ENCODE measurements at places on chromosomes 5 and 9. TPM values are rescaled to one million over a fixed set of nuclear protein-coding genes. Genes with fewer than 3 reads are reported as not detected.

DNA sequence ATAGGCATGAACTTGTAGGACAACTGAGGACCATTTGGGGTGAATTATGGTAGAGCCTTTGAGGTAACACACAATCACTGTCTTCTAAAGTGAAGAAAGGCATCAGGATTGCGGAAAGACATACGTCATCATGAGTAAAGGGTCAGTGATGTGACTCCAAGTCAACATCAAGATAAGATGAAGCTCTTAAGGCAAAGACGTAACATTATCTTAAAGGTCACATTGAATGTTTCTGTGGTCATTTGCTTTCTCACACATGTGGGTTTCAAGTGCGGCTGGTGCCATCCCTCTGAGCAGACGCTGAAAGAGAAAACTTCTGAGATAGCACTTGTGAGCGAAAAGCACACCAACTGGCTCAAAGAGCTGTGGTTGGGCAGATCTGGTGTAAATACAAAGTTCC is 63.3 kb upstream of the GRAMD2B start:
- H3K4me3 ChIP-seq: no peak overlapping the region
- H3K27ac ChIP-seq: no peak overlapping the region
- H3K27me3 ChIP-seq: no peaks in the 10 kb centered on the region
- DNase-seq: no peak
- no peaks in the 10 kb centered on the region for H3K36me3 ChIP-seq

- peak; percentile 85 for DNase-seq
- no peak overlapping the region for H3K4me3 ChIP-seq
- peaks cover 7% of the 10 kb centered on the region for H3K4me1 ChIP-seq
- H3K27ac ChIP-seq: no peak overlapping the region
Observed at GRCh38 chr9:34379334-34380033, 2.8 kb upstream of the MYORG start.

- H3K27me3 ChIP-seq: no peaks in the 10 kb centered on the region
- no peak overlapping the region for H3K4me3 ChIP-seq
- H3K4me1 ChIP-seq: no peaks in the 10 kb centered on the region
- no peak for DNase-seq
- peaks cover 6% of the 10 kb centered on the region for H3K36me3 ChIP-seq
- no peak overlapping the region for H3K27ac ChIP-seq
Observed at GRCh38 chr5:171023508-171023907, 161.7 kb downstream of the RANBP17 start.

GRCh38 chr5:175129619-175130018 is 314.4 kb downstream of the DRD1 start:
- no peak overlapping the region for H3K4me3 ChIP-seq
- no peak overlapping the region for H3K27ac ChIP-seq
- DNase-seq: no peak
- H3K36me3 ChIP-seq: no peaks in the 10 kb centered on the region
- no peaks in the 10 kb centered on the region for H3K27me3 ChIP-seq
- no peaks in the 10 kb centered on the region for H3K4me1 ChIP-seq

DNA sequence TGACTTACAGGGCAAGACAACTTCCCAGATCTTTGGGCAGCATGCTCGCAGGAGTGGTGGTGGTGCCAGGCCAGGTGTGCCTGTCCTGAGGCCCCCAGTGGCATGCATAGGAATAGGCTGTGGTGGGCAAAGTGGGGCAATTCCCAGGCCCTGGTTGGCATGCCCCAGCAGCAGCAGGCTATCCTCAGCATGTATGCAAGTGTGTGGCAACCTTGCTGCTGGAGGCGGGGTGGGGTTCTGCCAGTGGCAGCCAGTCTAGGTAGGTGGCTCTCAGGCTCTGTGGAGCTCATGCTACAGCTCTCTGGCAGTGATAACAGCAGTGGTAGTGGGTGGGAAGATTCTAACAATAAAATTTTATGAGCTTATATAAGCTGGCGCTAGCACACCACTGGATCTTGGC is 27.7 kb upstream of the C6 start:
- no peak overlapping the region for H3K27ac ChIP-seq
- no peaks in the 10 kb centered on the region for H3K27me3 ChIP-seq
- no peaks in the 10 kb centered on the region for H3K4me1 ChIP-seq
- DNase-seq: no peak
- H3K36me3 ChIP-seq: no peaks in the 10 kb centered on the region

GRCh38 chr5:42592401-42593140 is 164.0 kb upstream of the CCDC152 start:
- no peaks in the 10 kb centered on the region for H3K36me3 ChIP-seq
- H3K4me1 ChIP-seq: no peaks in the 10 kb centered on the region
- no peaks in the 10 kb centered on the region for H3K27me3 ChIP-seq
- H3K27ac ChIP-seq: no peak overlapping the region

DNA sequence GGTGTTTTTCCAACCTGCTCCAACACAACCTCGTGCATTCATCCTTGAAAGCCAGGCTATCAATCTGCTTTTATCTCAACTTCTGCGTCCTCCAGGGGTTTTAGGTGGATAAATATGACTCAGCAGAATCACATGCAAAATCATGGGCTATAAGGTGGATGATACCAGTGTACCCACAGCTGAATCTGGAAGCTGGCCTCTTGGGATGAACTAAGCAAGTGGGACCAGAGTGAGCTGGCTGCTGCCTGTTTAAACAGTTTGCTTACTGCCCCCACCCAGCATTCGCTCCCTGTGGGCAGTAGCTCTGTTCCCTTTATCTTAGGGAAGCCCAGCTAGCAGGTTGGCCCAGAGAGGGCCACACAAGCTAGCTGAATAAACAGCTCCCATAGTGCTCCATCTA is 194.0 kb downstream of the CRB2 start:
- peaks cover 4% of the 10 kb centered on the region for H3K4me1 ChIP-seq
- no peak overlapping the region for H3K4me3 ChIP-seq
- DNase-seq: peak; percentile 33
- H3K27me3 ChIP-seq: no peaks in the 10 kb centered on the region
- H3K27ac ChIP-seq: no peak overlapping the region

DNA sequence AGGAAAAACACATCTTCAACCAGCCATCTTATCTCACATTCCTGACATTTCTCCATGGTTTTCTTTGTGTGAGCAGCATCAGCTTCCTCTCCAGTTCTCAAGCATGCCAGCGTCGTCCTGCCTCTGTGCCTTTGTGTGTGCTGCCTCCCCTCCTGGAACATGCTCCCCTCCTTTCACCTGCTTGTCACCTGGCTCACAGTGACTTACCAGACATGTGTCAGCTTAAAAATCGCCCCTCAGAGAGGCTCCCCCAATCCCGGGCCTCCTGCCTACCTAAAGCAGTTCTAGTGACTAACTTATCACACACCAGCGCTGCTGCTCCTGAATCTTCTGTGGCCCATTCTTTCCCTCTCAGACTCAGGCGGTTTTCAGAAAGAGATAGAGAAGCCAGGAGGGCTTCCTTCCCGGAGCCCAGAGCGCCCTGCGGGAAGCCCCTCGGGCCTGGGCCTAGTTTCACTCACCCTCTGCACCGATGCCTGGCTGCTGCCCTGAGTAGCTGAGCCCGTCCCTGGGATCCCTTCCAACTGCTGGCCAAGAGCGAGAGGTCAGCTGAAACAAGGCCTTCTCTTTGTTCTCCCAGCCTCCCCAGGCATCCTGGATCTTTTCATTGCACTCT is 51.1 kb upstream of the MVB12B start:
- H3K27ac ChIP-seq: no peak overlapping the region
- DNase-seq: peak; percentile 45
- H3K4me3 ChIP-seq: no peak overlapping the region
- no peaks in the 10 kb centered on the region for H3K27me3 ChIP-seq
- peaks cover 26% of the 10 kb centered on the region for H3K4me1 ChIP-seq
- H3K36me3 ChIP-seq: no peaks in the 10 kb centered on the region

GRCh38 chr9:72193478-72193881 is 44.2 kb downstream of the GDA start:
- no peaks in the 10 kb centered on the region for H3K36me3 ChIP-seq
- no peak overlapping the region for H3K27ac ChIP-seq
- DNase-seq: no peak
- H3K27me3 ChIP-seq: no peaks in the 10 kb centered on the region

DNA sequence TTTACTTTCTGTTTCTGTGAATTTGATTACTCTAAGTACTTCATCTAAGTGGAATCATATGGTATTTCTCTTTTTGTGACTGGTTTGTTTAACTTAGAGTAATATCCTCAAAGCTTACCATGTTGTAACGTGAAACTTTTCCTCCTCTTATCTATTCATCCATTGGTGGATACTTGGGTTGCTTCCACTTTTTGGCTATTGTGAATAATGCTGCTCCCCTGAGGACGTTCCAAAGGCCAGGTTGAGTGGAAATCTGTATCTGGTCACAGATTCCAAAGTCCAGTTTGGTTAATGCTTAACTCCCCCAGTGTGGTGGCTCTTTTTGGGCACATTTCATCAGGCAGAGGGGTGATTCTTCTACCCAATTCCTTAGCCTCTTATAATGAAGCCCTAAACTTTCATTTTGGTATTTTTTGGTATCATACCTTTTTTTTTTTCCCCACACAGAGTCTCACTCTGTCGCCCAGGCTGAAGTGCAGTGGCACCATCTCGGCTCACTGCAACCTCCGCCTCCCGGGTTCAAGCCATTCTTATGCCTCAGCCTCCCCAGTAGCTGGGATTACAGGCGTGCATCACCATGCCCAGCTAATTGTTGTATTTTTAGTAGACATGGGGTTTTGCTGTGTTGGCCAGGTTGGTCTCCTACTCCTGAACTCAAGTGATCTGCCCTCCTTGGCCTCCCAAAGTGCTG is 65.4 kb downstream of the CMYA5 start:
- H3K27me3 ChIP-seq: no peaks in the 10 kb centered on the region
- H3K4me1 ChIP-seq: no peaks in the 10 kb centered on the region
- no peaks in the 10 kb centered on the region for H3K36me3 ChIP-seq
- DNase-seq: no peak

DNA sequence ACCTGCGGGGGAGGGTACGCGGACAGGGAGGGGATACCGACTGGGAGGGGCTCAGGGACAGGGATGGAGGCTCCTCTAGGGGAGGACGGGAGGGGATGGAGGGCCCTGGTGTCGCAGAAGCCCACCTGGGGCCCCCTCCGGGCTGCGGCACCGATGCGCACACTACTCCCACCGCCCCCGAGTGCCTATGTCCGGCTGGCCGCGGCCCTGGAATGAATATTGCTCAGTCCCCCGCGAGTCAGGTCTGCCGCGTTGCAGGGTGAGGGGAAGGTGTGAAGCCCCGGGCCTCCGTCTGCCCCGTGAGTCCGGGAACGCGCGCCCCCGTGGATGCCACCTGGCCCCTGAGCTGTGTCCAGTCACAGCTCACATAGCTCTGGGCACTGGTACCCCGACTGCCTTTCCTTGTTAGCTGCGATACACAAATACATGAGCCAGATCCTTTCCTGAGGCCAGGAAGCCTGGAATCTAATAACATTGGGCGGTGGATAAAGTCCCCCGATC is 44.5 kb upstream of the PRSS3 start:
- no peaks in the 10 kb centered on the region for H3K27me3 ChIP-seq
- DNase-seq: peak; percentile 76
- no peaks in the 10 kb centered on the region for H3K36me3 ChIP-seq
- H3K4me3 ChIP-seq: peak overlapping the region; percentile 64
- peak overlapping the region; percentile 88 for H3K27ac ChIP-seq
- H3K4me1 ChIP-seq: no peaks in the 10 kb centered on the region

DNA sequence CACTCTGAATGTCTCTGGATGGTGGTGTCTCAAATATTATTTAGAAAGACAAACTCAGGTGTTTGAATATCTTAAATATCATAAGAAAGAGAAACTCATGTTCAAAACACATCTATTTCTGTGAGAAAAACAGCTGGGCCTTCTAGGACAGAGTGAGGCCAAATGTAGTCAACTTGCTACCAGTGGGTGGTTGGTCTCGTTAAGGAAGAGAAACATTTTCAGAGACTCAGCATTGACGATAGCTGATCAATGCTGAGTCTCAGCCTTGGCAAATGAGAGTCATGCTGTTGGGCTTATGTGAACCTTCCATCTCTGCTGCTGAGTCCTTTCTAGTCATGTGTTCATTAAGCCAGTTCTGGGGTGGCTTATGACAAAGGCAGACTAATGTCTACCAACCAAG is 418.0 kb downstream of the CETN3 start:
- no peaks in the 10 kb centered on the region for H3K4me1 ChIP-seq
- DNase-seq: no peak
- no peak overlapping the region for H3K4me3 ChIP-seq
- H3K27me3 ChIP-seq: no peaks in the 10 kb centered on the region

DNA sequence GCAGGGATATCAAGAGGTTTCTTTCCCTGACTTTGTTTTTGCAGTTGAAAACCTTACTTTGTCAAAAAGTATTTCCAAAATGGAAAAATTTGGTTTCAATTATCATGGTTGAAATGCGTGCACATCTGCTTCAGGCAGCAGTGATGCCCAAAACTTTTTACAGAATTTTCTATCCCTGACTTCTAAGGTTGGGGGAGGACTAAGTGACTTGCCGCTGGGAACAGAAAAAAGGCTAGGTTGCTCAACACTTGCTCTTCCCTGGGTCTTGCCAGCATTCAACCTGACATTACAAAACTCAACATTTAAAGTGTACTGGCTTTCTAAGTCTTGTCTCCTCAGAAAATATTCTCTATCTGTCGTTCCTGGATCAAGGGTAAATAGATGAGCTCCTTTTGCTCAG is 4.7 kb downstream of the KLHL3 start:
- no peak overlapping the region for H3K4me3 ChIP-seq
- no peaks in the 10 kb centered on the region for H3K36me3 ChIP-seq
- no peaks in the 10 kb centered on the region for H3K4me1 ChIP-seq
- no peak for DNase-seq

- peak overlapping the region; percentile 84 for H3K27ac ChIP-seq
- DNase-seq: no peak
- no peaks in the 10 kb centered on the region for H3K27me3 ChIP-seq
- no peaks in the 10 kb centered on the region for H3K36me3 ChIP-seq
Observed at GRCh38 chr5:149799965-149800516, 69.9 kb downstream of the PPARGC1B start.

DNA sequence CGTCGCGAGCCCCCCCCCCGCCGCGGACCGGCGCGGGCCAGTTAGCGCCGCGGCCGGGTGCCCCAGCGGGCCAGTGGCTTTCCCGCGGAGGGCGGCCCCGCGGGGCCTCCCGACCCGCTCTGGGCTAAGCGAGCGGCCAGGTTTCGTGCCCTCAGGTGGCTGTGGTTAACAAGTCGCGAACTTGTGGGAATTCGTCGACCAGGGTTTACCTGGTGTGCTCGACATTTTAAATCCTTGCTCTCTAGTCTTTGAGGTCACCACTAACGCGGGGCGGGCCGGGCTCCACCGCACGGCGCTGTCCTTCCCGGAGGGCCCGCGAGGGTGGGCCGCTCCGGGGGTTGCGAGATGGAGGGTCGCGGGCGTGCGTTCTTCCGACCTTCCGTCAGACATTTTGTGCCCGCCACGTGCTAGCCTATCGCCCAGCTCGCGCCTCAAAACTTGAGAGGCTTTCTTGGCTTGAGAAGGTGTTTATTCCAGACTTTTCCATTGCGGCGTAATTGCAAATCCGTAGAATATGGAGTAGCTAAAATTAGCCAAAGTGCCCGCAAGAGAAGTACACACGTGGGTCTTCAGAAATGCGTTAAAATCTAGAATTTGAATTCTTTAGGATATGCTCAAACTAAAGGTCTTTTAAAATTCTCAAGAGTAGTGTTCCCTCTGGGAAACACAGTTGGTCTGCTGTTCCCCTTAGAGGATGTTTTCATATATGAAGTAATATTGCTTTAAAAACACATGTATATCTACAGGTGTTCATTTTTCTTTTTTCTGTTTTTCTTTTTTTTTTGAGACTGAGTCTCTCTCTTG is 2.1 kb downstream of the ANP32B start:
- peaks cover 19% of the 10 kb centered on the region for H3K4me1 ChIP-seq
- H3K36me3 ChIP-seq: no peaks in the 10 kb centered on the region
- H3K27ac ChIP-seq: peak overlapping the region; percentile 89
- H3K4me3 ChIP-seq: peak overlapping the region; percentile 91
- no peak for DNase-seq

SOHLH1 gene
- polyA plus RNA-seq: not detected

IL31RA gene
- 0.24 TPM for polyA plus RNA-seq

ADAMTSL1 gene
- 114 TPM for polyA plus RNA-seq

RAD1 gene
- 21.2 TPM for polyA plus RNA-seq

SPINK6 gene
- not detected for polyA plus RNA-seq

OMD gene
- polyA plus RNA-seq: not detected

HAVCR1 gene
- polyA plus RNA-seq: not detected

C9orf50 gene
- 0.30 TPM for polyA plus RNA-seq

GMCL2 gene
- not detected for polyA plus RNA-seq

ANXA2R gene
- 1.7 TPM for polyA plus RNA-seq
